ENCODE measurements at places on chromosomes 7 and 10.

- no peak overlapping the region for H3K27ac ChIP-seq
- H3K4me1 ChIP-seq, result peaks cover 6% of the 10 kb centered on the region
- H3K36me3 ChIP-seq, result no peaks in the 10 kb centered on the region
- DNase-seq, result no peak
- no peak overlapping the region for H3K4me3 ChIP-seq
Measured at GRCh38 chr7:93205046-93205445, 21.2 kb downstream of the HEPACAM2 start.

DNA sequence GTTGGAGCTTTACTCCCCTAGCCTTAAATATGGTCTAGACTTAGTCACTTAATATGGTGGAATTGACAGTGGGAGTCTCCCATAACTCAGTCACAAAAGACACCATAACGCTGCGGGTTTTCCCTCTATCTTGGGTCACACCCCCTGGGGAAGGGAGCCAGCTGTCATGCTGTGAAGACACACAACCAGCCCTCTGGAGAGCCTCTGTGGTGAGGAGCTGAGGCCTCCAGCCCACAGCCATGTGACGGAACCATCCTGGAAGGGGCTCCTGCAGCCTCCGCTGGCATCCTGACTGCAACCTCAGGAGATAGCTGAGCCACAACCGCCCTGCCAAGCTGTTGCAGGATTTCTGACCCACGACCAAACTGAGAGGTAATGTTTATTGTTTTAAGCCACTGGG lies 37.9 kb downstream of the PAXIP1 start:
- peaks cover 92% of the 10 kb centered on the region for H3K36me3 ChIP-seq
- H3K4me3 ChIP-seq, result no peak overlapping the region
- no peaks in the 10 kb centered on the region for H3K4me1 ChIP-seq
- no peak for DNase-seq
- H3K27ac ChIP-seq, result no peak overlapping the region

DNA sequence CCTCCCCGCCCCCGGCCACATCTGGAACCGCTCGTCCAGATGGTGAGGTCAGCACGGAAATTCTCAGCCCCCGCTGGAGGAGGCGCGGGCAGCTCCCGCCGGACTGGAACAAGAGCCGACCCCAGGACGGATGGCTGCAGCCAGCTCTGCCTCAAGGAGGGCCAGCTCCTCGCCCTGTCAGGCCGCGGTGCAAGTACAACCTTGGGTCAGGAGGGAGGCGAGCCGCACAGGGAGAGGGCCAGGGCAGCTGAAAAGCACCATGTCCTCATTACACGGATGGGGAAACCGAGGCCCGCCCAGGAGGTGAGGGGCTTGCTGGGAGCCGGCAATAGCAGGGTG lies 3.8 kb upstream of the GRIFIN start:
- no peak for DNase-seq
- peaks cover 26% of the 10 kb centered on the region for H3K4me1 ChIP-seq
- H3K36me3 ChIP-seq, result no peaks in the 10 kb centered on the region
- no peak overlapping the region for H3K4me3 ChIP-seq

GRCh38 chr7:66500087-66500486 lies 128.6 kb upstream of the KCTD7 start:
- DNase-seq, result peak; percentile 38
- no peak overlapping the region for H3K27ac ChIP-seq
- H3K27me3 ChIP-seq, result no peaks in the 10 kb centered on the region
- no peak overlapping the region for H3K4me3 ChIP-seq
- no peaks in the 10 kb centered on the region for H3K36me3 ChIP-seq

Measured in HepG2 (cell line).